C1 segment of cervical spinal cord (tissue), 14 donors: ENCODE measurements at places on chromosomes 3 and 15.

DNA sequence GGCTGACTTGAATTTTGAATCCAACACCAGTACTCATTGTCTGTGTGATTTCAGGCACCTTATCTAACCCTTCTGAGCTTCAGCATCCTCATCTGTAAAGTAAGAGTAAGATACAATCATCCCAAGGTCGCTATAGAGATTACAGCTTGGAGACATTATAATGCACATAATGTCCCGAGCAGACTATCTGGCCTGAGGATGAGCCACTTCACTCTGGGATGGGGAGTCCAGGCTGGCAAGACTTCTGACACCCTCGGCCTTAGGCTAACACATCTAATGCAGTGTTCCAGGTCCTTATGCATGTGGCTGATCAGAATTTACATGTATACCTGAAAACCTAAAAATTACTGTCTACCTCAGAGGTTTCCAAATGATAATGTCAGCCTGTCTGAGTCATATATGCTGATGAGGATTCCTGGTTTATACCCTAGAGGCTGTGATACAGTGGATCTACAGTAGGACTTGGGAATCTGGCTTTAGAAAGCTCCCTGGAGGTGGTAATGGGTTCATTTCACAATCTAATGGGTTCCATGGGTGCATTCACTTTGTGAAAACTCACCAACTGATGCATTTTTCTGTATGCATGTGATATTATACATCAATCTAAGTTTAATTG is 229.0 kb upstream of the SLCO3A1 start:
- DNase-seq, result no peak

- peak; percentile 61 for DNase-seq
Observed at GRCh38 chr3:115071601-115072000, 75.5 kb downstream of the ZBTB20 start.

DNA sequence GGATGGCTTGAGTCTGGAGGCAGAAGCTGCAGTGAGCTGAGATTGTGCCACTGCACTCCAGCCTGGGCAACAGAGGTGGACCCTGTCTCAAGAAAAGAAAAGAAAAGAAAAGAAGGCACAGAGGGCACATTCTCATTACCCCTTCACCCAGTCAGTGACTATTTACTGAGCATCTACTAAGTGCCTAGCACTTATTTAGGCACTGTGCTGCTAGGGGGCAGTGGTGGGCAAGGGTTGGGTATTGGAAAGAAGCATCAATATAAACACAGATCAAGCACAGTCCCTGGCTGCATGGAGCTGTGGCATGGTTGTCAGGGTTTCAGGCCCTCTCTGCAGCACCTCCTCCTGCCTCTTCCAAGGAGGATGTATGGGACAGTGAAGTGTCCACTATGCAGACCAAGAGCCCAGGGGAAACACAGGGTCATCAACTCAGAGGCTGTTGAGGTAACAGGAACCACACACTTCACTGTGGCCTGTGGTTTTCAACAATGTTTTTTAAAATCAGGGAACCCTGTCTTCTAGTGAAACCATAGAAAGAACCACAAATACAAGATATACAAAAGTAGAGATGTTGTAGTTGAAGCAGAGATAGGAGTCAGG is 138.5 kb downstream of the RAB11A start:
- no peak for DNase-seq

- no peak for DNase-seq
Observed at GRCh38 chr3:187954873-187955586, 198.9 kb upstream of the LPP start.

GRCh38 chr3:188486126-188486525 is 332.2 kb downstream of the LPP start:
- DNase-seq, result no peak

DNA sequence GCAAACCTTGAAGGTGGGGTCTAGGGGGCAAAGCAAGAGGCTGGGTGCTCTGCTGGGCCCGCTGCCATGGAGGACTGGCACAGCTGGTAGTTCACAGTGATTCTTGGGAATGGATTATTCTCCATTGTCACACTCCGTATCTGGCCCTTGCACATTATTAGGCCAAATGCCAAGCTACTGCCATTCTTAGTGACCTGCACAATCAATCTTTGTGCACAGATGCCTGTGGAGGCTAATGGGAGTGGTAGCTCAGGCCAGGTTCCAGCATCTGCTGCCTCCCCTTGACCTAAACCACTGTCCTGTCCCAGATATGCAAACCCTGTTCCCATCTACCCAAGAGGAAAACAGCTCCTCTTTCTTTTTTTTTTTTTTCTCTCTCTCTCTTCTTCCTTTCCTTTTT is 67.5 kb downstream of the TIPARP start:
- no peak for DNase-seq
